ENCODE measurements at places on chromosomes 3 and 15.

DNA sequence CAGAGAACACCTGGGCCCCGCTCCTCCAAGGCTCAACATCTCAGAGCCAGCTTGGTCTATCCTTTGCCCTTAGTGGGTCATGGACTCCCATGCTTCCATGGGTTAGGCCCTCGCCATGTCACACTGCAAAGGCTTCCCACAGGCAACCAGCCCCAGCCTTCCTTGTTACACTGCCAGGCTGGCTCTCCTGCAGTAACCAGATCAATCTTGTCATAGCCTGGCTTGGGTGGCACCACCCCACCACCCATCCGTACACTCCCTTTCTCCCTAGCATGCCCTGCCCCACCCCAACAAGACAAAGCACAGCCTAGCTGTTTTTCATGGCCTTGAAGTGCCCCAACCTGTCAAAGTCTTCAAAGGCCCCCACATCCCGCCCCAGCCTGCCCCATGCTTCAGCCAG lies 30.5 kb downstream of the CA12 start:
- DNase-seq: no peak

DNA sequence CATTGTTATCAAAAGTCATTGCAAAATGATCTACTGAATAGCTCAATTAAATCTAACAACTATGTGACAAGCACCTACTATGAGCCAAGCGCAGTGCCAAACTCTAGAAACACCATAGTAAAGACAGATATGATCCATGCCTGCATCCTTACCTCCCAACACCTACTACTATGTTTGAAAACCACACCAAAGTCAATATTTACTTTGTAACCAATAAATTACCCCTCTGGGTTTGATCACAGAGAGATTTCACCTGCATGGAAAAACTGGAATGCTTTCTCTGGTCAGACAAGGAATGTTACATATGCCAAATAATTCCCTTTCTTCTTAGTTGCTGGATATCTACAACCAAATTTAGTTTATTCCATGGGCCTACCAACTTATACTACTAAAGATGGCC lies 422.2 kb downstream of the FHIT start:
- DNase-seq: no peak

- DNase-seq: no peak
Measured at GRCh38 chr3:152219216-152219615, 49.5 kb upstream of the MBNL1 start.

GRCh38 chr3:47406762-47407149 lies 25.9 kb downstream of the PTPN23 start:
- no peak for DNase-seq

- no peak for DNase-seq
Measured at GRCh38 chr3:101828691-101829436, 20.4 kb upstream of the NFKBIZ start.

GRCh38 chr3:43024181-43024885 lies 45.2 kb downstream of the GASK1A start:
- peak; percentile 20 for DNase-seq

DNA sequence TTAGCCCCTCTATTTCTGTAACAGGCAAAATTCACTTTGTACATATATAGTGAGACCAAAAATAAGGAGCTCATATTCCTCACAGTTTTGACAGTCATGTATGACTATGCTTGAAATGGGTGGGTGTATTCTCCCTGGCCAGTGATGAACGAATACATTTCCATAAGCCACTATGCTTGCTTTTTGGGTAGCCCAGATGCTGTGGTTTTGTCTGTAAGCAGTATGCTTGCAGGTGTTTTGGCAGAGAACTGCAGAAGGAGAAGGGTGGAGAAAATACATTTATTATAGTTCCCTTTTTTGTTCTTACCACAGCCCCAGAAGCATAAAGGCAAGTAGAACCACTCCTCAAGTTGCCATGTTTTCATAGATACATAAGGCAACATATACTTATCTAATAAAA lies 131.2 kb downstream of the RBMS3 start:
- DNase-seq: no peak

DNA sequence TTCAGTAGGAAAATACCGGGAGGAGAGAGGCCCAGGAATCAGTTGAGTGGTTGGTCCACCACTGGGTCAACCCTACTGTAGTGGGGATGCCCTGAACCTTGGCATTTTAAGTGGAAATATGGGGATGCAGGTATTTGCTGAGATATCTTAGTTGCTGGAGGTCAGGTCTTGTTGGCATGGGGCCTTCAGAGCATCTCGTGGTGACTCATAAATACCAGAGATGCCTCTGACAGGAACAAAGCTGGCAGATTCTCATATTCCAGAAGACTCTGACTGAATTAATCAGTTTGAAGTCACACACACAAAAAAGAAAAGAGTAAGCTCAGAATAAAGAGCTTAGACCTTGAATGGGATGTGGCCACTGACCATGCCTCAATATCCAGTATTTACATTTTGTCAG lies 91.6 kb downstream of the CACNA2D3 start:
- no peak for DNase-seq

GRCh38 chr15:29864501-29864900 lies 42.2 kb upstream of the TJP1 start:
- DNase-seq: no peak

GRCh38 chr15:80228959-80229610 lies 22.9 kb downstream of the CTXND1 start:
- no peak for DNase-seq

DNA sequence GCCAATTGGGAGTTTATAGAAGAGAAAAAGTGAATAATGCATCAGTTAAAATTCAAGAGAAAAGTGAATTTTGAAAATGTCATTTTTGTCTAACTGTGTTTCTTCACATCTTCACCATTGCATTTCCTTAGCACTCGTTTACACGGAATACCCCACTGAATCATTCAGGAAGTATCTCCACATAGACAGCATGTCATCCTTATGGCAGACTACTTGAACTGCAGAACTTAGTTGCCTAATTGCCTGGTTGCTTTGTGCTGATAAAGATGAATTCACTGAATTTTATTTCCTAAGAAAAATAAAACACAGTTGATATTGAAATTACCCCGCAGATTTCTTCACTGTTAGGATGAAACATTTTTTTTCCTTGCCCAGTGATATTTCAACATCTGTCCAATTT lies 627.1 kb downstream of the ROBO1 start:
- DNase-seq: no peak

- DNase-seq: no peak
Measured at GRCh38 chr3:12764171-12764776, 5.2 kb upstream of the TMEM40 start.

DNA sequence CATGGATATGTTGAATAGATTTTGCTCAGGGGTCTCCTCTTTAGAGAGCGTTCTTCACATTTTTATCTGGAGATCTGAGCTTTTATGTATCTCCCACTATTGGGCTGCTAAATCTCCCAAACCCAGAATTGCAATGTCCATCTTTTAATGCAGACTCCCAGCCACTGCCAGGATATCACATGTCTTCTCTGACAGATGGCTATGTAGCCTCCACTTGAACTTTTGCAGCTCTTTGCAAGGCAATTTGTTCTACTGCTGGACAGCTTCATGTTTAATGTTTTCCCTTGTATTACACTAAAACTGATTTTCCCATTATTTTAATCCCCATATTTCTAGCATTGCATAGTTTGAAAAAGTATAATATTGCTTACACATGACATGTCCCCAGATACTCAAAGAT lies 177.2 kb downstream of the LPP start:
- DNase-seq: no peak

GRCh38 chr3:194301730-194302129 lies 49.4 kb downstream of the CPN2 start:
- no peak for DNase-seq
